ENCODE measurements at places on chromosomes 11 and 22.

DNA sequence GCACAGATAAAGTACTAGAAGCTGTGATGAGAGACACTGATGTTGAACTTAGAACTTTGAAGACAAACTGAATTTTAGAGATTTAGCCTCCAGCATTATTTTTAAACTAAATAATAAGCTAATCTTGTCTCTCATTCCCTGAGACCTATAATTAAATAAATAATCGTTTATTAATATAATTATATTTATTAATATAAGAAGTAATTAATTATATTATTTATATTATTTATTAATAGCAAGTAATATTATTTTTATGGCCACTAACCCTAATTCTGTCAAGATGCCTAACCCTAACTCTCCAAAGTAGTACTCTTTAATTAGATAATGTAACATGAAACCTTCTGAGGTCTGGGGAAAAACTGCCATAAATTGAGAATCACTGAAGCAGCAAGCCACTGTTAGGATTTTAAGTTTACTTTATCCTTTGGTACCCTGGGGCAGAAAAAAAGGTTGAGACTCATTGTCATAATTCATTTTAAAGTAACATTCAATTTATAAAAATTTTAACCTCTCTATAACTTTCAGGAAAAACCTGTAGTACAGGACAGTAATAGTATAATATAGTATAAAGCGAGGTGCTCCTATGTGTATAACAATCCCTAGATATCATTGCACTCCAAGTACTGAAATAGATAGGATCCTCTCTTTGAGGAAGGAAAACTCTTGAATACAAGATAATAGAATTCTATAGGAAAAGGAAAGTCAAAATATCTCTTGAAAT is 85.4 kb downstream of the TTC28 start:
- DNase-seq, result no peak

GRCh38 chr22:44895296-44896055 is 114.3 kb downstream of the PHF21B start:
- no peak for DNase-seq

DNA sequence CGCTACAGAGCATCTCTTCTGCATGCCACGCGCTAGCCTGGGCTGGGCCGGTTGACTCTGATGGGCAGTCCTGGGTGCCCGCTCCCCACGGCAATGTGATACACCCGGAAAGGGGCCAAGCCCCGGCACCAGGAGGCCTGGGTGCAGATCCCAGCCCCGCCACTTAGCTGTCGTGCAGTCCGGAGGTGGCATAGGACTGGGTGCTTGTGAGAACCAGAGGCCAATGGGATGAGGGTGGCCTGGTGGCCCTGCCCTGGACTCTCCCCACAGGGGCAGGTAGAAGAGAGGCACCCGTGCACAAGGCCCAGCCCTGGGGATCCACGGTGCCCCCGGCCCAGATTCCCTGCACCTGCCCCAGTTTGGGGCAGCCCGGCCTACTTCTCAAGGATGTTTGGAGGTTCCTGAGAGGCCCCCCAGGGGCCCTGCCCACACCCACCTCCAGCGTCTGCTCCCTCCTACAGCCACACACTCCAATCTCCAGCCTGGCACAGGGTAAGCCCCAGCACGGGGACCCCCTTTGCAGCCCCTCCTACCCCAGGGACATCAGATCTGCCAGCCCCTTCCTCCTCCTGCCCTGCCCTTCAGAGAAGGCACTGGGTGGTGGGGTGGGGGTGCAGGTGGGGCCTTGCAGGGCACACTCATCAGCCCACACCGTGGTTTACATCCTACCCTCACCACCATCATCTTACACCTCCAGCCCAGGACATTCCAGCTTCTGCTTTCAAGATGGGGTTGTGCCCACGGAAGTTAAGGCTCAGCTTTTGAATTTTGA is 66.9 kb downstream of the CYTH4 start:
- DNase-seq, result no peak

DNA sequence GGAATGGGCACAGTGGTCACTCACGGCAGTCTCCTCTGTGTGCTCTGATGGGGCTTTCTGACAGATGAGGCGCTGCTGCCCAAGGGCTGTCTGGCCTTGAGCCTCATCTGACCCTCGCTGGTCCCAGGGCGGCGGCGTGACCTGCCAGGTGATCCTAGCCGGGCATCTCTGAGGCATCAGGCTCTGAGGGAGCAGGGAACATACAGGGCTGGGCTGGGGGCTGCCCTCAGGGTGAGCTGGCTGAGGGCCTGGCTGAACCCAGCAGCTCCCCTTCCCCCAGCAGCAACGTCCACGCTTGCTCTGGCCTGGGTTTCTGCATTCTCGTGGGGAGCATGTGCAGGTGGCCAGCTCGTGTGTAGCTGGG is 47.6 kb downstream of the MOB2 start:
- no peak for DNase-seq

DNA sequence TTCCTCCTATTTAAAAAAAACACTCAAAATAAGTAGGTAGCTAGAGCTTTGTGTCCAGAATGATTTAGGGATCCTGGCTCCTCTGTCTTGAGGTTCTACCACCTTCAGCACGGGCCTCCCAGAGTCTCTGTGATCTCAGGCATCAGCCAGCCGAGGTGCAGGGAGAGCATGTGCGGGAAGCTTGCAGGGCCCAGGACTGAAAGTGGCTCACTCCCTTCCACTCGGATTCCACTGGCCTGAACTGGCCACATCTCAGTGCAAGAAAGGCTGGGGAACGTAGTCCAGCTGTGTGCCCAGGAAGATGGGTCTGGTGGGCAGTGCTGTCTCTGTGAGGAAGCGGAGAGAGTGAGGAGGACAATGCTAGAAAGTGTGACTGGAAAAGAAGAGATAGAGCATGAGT is 68.3 kb upstream of the MYOD1 start:
- no peak for DNase-seq

DNA sequence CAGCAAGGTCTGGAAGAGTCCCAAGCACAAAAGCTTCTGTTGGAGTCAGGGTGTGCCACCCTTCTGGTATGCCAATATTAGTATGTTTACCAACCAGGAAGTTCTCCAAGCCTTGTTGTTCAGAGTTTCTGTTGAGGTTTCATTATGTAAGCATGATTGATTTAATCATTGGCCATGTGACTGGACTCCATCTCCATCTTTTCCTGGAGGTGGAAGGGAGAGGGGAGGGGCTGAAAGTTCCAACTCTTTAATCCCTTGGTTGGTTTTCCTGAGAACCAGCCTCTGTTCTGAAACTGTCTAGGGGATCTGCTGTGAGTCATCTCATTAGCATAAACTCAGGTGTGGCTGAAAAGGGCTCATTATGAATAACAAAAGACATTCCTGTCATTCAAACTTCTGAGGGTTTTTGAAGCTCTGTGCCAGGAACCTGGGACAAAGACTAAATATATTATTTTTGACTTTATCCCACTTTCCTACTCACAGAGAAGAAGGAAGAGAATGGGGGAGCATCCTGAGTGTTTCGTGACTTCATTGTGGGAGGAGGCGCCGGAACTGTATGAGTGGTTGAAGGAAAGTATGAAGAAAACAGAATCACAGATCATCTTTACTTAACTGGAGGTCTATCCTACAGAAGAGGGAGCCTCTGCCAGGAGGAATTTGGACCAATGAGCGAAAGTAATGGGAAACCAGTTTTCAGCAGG is 138.2 kb downstream of the NECTIN1 start:
- DNase-seq, result no peak

DNA sequence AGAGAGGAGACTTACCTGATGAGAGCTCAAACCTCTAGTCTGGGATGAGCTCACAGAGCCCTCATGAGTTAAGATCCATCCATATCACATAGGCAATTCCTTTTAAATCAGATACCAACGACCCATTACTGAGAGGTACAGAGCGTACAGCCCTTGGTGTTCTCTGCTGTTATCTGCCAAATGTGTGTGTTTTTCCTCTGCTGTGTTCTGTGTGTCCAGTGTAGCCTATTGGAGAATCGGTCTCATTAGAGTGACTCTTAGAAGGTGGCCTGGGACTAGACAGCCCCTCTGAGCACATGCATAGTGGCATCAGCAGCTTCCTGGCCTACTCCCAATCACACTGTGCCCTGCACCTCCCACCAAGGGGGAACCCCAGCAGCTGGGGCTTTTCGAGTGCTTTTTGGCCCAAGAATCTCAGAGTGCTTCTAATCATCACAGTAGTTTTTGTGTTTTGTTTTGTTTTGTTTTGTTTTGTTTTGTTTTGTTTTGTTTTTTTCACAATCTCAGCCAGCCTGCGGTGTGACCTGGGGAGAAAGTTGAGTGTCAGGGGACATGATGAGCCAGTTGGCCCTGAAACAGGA is 25.4 kb downstream of the TP53AIP1 start:
- no peak for DNase-seq

DNA sequence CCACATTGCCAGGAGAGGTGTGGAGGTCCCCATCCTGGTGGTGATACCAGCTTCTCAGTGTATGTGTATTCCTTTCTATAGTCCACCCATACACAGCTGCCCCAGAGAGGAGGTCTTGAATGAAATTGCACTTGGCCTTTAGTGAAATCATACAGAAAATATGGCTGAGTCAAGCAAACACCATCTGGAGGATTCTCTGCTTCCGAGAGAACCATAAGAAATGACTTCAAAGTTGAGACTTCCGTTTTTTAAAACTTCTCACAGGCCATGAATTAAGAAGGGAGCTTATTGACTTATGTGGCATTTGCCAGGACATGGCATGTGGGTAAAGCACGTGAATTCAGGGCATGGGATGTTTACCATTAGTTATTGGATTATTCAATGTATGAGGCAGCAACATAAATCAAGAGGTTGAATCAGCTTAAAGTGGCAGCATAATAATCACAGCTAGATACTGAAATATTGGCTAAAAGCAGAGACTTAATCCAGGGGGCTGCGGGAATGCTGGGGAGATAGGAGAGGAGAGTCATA is 119.1 kb upstream of the MTNR1B start:
- no peak for DNase-seq

DNA sequence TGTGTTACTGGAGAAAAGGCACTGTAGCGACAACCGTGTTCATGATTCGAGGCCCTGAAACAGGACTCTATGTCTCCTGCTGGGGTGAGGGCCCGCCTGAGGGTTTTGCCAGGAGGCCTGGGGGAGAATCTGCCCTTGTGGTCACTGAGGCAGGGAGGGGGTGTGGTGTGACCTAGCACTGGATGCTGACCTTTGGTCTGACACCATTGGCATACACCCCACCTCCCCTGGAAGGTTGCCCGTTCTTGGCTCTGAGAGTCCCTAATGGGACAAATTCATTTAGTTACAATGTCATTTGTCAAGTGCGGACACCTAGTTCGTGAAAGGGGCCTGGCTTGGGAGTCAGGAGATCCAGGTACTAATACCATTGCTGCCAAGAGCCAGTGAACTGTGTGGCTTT is 29.0 kb downstream of the NECTIN1 start:
- DNase-seq, result no peak

- DNase-seq, result peak; percentile 42
Observed at GRCh38 chr11:62612366-62613290, at the start of the genes EML3 and ROM1. Gene EML3, minus strand, starts transcription at chr11:62612775. Its CDS starts 318 bp downstream, at chr11:62612457. Gene ROM1, plus strand, starts transcription at chr11:62613257. Its CDS starts 25 bp downstream, at chr11:62613282.

DNA sequence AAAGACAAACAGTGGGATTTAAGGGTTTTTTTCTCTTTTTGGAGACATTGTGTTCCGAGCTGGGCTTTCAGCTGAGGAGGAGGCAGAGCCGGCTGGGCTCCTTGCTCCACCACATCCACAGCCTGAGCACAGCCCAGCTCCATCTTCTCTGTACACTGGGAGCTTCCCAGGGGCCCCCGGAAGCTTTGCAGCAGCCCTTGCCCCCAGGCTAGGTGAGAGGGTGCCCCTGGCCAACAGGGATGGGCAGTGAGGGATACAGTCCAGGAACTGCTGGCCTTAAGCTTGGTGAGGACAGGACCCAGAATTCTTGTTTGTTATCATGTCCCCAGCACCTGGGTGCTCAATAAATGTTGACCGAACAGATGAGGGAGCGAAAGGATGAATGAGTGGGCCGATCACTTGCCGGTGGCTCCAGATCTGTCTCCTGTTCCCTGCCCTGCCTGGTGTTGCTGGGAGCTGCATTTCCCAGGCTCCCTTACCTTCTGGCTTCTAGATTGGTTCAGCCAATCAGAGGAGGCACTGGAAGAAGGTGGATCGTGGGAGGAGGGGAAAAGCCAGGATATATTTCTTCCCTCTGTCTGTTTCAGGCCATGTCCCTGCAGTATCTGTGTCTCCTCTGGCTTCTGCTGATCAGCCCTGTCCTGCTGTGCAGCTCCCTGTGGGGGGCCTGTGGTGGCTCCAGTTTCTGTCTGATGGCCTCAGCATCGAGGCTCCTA is 26.5 kb upstream of the NECTIN1 start:
- DNase-seq, result no peak

- no peak for DNase-seq
Observed at GRCh38 chr11:86197448-86197847, 47.1 kb upstream of the EED start.

GRCh38 chr22:48090332-48090672 is 1327.9 kb downstream of the TBC1D22A start:
- no peak for DNase-seq

- peak; percentile 2 for DNase-seq
Observed at GRCh38 chr11:60625262-60625661, 74.2 kb upstream of the MS4A8 start.

DNA sequence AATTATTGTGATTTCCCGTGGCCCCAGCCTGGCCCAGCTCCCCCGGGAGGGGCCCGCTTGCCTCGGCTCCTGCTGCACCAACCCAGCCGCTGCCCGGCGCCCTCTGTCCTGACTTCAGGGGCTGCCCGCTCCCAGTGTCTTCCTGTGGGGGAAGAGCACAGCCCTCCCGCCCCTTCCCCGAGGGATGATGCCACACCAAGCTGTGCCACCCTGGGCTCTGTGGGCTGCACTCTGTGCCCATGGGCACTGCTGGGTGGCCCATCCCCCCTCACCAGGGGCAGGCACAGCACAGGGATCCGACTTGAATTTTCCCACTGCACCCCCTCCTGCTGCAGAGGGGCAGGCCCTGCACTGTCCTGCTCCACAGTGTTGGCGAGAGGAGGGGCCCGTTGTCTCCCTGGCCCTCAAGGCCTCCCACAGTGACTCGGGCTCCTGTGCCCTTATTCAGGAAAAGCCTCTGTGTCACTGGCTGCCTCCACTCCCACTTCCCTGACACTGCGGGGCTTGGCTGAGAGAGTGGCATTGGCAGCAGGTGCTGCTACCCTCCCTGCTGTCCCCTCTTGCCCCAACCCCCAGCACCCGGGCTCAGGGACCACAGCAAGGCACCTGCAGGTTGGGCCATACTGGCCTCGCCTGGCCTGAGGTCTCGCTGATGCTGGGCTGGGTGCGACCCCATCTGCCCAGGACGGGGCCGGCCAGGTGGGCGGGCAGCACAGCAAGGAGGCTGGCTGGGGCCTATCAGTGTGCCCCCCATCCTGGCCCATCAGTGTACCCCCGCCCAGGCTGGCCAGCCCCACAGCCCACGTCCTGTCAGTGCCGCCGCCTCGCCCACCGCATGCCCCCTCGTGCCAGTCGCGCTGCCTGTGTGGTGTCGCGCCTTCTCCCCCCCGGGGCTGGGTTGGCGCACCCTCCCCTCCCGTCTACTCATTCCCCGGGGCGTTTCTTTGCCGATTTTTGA is 3.3 kb upstream of the ANKRD13D start:
- no peak for DNase-seq
